ENCODE measurements at places on chromosomes 6 and 20.

- DNase-seq: no peak
Observed at GRCh38 chr6:108179741-108180140, 13.9 kb downstream of the NR2E1 start.

DNA sequence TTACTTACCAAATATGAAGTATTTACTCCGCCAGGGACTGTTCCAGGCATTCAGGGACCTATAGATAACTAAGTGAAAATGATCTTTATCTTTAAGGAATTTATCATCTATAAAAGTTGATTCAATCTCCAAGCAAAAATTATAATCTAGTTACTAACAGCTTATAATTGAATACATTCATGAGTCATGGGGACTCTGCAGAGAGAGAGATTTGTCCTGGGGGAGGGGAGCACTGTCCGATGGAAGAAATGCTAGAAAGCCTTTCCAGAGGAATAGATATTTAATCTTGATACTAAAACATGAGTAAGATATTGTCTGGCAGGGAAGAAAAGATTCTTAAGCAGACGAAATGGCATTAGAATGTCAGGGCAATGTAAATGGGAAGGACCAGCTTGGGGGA is 139.3 kb downstream of the CD164 start:
- DNase-seq: no peak

GRCh38 chr20:47557791-47558190 is 56.1 kb downstream of the NCOA3 start:
- DNase-seq: no peak

GRCh38 chr6:155093430-155093829 is 98.3 kb downstream of the TIAM2 start:
- no peak for DNase-seq

Measured in stimulated activated CD4-positive, alpha-beta T cell treated with anti-CD3 and anti-CD28 coated beads, Interleukin-12 subunit alpha, Interleukin-12 subunit beta, amount 100 ng/mL, for 24 hours (primary cell).